ENCODE measurements at places on chromosomes 16 and 17.

DNA sequence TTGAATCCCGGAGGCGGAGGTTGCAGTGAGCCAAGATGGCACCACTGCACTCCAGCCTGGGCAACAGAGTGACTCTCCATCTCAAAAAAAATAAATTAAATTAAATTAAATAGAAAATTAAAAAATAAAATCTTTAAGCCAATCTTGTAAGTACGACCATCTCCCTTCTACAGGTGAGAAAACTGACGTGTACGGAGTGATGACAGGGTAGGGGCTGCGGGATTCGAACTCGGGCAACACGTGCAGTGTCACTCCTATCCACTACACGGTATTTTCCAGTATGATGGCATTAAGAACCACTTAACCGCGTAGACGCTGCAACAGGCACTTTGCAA, 762 bp downstream of the WDR59 start:
- no peak for DNase-seq

- DNase-seq: no peak
These were observed 31.5 kb downstream of the WSCD1 start for GRCh38 chr17:6101706-6102105.

GRCh38 chr16:30651124-30652004, 604 bp downstream of the PRR14 start:
- no peak for DNase-seq

DNA sequence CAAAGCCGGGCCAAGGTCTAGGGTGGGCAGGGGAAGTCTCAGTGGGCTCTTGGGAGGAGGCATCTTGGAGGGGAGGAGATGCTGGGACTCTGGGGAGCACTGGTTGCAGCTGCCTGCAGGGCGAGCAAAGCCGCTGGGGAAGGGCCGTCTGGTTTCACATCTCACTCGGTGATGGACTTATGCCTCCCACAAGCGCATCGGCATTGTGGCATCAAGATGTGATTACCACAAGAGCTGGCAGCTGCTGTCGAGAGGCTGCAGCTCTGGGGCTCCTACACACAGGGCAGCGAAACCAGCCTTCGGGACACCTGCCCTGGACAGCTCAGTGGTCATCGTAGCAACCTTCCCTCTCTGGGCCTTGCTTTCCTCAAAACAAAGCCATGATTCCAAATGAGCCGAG, 3.1 kb upstream of the KCNJ12 start:
- no peak for DNase-seq

- DNase-seq: no peak
These were observed 12.5 kb upstream of the TMIGD1 start for GRCh38 chr17:30346221-30346795.

GRCh38 chr16:48384520-48385252, 527 bp downstream of the SIAH1 start:
- no peak for DNase-seq

DNA sequence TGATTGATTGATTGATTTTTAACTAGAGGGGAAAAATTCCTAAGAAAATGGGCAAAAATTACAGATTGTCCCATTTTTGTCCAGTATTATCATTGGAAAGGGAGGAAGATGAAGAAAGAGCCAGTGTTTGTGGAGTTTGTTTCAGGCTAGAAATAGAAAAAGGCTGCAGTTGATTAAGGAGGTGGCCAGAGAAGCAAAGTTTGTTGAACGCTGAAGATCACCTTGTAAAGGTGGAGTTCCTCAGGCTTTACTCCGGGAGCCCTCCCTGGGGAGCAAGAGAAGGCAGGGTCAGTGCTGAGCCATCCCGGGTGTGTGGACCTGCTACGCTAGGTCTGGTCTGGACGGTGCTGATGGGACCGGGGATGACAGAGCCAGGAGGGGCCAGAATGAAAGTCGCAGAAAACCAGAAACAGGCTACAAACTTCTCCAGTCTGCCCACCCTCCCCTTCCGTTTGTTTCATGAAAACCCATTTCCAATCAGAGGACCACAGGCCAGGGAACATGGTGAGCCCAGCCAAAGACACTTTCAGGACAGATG, 222.6 kb upstream of the FOXF1 start:
- DNase-seq: no peak

DNA sequence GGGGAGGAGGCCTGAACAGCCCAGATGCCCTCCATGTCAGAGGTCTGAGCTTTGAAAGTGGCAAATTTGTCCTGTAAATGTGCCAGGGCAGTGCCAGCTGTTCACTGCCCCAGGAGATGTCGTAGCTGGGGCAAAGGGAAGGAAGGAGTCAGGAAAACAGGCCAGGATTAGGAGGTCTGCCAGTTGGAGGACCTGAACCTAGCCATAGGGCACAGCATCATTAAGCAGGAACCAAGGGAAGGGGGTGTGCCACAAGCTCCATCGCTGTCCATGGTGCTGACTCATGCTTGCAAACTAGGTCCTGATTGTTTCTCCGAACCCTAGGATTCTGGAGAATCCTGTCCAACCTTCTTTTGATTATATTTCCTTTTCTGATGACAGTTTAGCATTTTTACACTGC, 124.2 kb downstream of the TMEM132E start:
- peak; percentile 36 for DNase-seq

- DNase-seq: no peak
These were observed 32.0 kb upstream of the SNN start for GRCh38 chr16:11636172-11636721.

DNA sequence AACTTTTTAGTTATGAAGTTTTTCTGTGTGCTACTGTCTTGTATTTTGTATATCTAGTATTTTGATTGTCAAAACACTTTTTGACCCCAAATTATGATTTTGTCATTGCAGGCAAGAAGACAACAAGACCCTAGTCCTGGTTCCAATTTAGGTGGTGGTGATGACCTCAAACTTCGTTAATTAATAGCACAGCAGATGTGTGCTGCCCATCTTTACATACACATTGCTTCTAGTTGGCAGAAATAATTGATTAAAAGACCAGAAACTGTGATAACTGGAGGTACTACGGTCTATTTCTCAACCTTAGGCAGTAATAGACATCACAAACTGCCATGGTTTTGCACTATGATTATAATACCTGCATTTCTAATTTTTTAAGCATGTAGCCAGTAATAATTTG, 11.1 kb upstream of the PHAF1 start:
- no peak for DNase-seq

- no peak for DNase-seq
These were observed 5.3 kb upstream of the NUDT16L1 start for GRCh38 chr16:4687946-4688673.

DNA sequence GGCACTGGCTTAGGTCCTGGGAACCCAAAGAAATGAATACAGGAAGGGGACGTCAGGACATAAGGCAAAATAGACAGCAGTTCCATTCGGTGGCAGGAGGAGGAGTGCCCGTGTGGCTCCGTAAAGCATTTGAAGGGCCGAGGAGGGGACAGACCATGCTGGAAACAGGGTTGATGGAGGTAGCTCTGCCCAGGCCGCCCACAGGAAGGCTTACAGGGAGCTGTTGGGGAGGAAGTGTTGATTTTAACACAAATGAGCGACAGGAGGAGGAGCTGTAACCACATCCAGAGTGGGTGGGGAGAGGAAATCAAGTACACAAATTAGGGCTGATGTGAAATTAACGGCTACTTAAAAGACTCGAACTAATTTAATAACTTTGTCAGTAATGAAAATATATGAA, 54.6 kb downstream of the RBFOX3 start:
- DNase-seq: no peak

DNA sequence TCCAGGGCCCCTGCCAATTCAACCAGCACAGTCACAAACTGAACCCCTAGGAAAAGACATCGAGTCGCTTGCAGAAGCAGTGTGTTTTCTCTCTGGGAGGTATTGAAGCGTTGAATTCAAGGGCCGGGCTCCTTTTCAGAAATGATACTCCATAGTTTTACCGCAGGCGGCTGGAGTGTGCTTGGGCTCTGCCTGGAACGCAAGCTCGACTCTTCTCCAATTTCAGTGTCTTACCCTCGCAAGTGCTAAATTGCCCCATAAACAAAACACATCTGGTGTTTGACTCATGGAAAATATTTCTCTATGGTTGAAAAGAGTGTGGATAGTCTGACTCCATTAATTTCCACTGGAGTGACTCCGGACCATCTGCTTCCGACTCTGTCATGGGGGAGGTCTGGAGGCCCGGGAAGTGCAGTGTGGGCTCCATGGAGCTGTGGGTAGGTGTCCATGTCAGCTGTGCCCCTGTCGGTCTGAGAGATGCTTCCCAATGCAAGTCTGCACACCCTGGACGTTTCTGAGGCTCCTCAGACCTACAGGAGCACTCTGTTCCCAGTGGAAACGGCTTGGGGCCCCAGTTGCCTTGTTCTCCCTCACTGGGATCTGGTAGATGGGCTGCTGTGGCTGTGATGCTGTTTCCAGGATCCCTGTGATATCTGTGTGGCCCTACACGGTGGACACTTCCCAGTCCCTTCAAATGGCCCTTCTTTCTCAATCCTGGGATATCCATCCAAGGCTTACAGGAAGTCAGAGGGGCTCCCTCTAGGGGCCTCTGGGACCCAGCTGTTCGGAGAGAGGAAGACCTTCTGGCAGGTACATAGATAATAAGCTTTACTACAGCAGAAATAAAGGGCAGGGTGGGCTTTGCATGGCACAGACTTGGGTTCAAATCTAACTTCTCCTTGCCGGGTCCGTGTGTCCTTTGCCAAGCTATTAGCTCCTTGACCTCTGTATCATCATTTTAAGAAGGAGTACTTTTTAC, 119.8 kb upstream of the CDH13 start:
- DNase-seq: no peak

DNA sequence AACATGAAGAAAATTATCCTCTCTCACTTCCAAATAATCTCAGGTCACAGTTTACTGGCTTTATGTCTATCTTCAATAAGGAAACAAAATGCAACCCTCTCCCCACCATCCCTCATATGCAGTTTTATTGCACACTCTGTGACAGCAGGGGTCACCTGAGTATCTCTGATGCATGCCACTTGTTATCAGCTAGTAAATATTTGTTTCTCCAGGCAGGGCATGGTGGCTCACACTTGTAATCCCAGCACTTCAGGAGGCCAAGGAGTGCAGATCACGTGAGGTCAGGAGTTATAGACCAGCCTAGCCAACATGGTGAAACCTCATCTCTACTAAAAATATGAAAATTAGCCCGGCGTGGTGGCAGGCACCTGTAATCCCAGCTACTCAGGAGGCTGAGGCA, 61.1 kb downstream of the ADAMTS18 start:
- no peak for DNase-seq

GRCh38 chr17:4944554-4945175, 3.7 kb downstream of the PFN1 start:
- DNase-seq: no peak

- DNase-seq: no peak
These were observed 56.6 kb downstream of the RGS9 start for GRCh38 chr17:65193716-65194293.

DNA sequence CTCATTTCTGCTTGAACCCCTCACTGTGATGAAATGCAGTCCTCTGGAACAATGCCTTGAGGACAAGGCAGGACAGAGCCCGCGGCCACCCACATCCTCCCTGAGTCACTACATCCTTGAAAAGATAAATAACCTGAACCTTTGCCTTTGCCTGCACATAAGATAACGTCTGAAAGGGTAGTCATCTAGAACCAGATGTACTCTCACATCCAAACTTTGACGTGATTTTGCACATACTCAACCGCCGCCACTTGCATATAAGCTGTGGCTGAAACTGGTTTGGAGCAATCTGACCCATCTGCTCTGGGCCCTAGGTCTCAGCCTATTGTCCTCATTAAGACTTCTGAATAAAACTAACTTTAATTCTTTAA, 252.1 kb downstream of the PHKB start:
- DNase-seq: no peak
